T-helper 1 cell (primary cell): ENCODE measurements at places on chromosomes 7 and 10.

GRCh38 chr10:69242040-69242851, 22.1 kb downstream of the HKDC1 start:
- no peak for DNase-seq

DNA sequence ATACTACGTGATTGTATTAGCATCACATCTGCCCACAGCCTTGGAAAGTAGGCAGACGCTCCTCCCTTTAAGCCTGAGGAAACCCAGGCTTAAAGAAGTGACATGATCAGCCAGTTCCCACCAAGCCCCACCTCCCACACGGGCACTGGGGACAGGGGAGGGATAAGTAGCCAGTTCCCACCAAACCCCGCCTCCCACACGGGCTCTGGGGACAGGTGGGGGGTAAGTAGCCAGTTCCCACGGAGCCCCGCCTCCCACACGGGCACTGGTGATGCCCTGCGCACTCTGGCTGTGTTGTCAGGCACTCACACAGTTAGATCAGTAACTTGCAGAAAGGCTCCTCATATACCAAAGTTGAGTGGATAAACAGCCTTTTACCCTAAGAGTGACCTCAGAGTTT, 606.8 kb downstream of the PTPRN2 start:
- DNase-seq: no peak

DNA sequence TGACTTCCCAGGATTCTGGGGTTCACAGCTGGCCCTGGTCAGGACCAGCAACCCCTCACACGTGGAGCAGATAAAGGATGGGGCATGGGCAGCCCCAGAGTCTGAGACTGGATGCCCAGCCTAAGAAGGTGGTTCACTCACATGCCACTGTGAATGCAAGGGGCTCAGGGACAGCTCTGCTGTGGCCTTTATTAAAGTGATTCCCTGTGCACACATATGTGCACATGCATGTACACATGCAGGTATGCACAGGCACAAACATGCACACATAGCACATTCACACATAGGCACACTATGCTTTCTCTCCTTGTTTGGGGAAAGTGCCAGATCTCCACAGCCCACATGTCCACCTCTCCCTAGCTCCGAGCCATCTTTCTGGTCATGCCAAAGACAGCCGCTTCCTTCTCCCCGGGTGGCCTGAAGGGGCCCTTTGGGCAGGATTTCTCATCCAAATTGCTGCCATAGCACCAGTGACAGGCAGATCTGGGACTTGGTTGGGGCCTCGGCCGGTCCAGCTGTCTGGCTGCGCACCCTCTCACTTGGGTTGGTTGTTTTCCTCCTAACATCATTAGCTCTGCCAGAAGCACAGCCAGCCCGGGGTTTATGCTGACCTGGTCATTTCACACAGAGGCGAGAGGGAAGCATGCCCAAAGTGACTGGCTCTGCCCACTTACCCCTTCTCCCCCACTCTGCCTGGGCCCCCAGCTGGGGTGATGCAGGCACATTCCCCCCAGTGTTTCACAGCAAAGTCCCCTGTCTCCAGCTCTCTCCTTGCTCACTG, 1.4 kb downstream of the GCK start:
- no peak for DNase-seq

- no peak for DNase-seq
Measured at GRCh38 chr10:122725768-122726167, 26.1 kb upstream of the C10orf120 start.

- DNase-seq: no peak
Measured at GRCh38 chr7:52061666-52062065, 745.1 kb upstream of the COBL start.

- no peak for DNase-seq
Measured at GRCh38 chr7:77427996-77428603, 12.0 kb upstream of the GSAP start.

- DNase-seq: no peak
Measured at GRCh38 chr7:92013611-92014010, 72.9 kb downstream of the AKAP9 start.
